ENCODE measurements at places on chromosomes 4 and X.

DNA sequence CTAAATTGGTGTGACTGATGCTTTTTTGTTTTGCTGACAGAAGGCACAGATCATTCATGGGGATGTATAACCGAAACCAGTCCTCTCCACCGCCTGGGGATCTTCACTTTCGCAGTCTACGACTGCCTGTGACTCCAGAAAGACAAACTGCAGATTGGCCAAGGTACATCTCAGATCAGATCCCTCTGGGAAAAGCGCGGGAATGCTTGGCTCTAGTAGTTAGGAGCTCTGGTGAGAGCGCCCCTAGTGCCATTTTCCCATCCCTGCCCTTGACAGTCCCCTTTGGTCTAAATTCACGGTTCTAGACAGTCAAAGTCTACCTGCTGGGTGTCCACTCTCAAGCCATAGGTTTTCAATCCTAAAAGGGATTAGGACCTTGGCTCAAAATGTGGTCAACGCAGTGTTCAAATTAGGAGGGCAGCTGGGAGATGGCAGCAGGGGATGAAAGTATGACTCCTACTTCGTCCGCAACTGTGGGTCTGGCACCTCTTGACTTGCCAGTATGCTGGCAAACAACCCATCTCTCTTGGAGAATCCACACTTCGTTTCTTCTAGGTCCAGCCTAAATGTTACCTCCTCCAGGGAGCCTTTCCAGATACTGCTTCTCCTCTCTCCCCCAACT is 6.9 kb upstream of the HAND2 start:
- no peak for DNase-seq

- DNase-seq = no peak
These were observed 460.9 kb upstream of the FAT1 start for GRCh38 chr4:187184508-187184907.

DNA sequence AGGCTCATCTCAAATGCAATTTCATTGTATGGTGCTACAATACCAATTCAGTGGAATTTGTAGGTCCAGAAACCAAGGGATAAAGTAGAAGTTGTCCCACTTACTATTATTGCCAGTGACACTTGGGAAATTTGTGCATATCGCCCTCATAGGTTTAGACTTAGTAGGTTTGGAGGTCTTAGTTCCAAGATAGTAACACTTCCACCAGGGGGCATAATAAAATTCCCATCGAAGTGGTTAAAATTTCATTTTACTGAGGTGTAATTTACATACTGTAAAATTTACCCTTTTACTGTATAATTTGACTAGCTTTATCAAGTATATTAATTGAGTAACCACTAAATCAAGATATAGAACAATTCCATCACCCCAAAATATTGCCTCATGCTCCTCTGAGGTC is 174.6 kb downstream of the INPP4B start:
- no peak for DNase-seq

- no peak for DNase-seq
These were observed 326.4 kb downstream of the TENM3 start for GRCh38 chr4:182569561-182569960.

- no peak for DNase-seq
These were observed 124.6 kb downstream of the GABRB1 start for GRCh38 chr4:47155919-47156318.

Measured in pulmonary artery endothelial cell (primary cell).